ENCODE measurements at places on chromosomes 12 and 14.

GRCh38 chr12:14575585-14575984 lies 7.9 kb upstream of the PLBD1 start:
- no peak for DNase-seq

DNA sequence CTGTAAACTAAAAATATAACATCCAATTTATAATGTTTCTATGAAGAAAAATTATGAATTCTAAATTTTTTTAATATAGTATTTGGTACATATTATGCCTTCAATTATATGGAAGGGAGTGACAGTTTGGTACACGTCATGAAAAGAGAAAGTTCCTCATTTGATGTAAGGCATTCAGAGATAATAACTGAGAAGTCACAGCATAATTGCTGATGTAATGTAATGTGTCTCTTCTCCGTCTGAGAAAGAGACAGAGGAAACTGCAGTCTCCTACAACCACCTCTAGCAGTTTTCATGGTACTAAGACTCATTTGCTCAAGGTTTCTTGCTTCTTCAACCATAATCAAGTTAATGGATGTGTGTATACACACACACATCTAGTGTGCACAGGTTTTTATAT lies 2.3 kb upstream of the CD69 start:
- DNase-seq = no peak

- no peak for DNase-seq
Observed at GRCh38 chr12:42819846-42820245, 230.3 kb upstream of the PRICKLE1 start.

DNA sequence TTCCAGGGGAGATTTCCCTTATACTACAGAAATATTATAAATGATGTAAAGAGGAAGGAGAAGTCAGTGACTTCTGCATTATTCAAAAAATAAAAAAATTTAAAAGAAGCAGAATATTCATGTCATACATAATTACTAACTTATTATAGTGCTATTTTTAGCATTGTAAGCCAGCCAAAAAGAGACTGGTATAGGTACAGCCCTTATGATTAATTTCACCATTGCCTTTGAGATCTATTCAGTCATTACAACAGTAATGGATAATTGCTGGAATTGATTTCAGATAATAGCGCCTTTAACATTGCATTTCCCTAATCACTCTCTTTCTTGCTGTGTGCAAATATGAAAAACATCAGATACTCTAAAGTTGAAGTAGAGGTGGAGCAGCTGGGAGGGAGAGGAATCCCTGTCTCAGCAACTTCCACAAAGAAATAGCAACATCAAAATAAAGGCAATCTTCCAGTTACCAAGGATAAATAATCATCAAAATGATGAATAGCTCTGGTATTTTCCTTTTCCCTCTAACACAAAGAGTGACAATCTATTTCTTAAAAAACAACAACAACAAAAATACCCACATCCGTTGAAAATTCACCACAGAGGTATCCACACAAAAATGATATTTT lies 71.8 kb upstream of the OVCH1 start:
- no peak for DNase-seq

DNA sequence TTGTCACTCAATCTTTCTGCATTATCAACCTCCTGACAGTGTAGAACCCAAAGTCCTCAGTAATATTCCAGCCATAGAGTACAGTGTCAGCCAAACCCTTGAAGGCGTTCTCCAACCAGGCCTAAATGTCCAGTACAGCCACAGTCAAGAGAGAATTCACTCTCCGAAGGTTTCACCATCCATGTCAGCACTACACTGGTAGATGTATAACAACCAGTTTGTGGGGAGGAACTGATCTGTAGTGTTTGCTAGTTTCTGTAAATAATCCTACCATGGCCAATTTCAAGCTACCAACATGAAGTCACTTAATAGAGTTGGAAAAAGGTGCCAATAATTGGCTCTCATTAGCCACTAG lies 456 bp upstream of the MDP1 start:
- no peak for DNase-seq

DNA sequence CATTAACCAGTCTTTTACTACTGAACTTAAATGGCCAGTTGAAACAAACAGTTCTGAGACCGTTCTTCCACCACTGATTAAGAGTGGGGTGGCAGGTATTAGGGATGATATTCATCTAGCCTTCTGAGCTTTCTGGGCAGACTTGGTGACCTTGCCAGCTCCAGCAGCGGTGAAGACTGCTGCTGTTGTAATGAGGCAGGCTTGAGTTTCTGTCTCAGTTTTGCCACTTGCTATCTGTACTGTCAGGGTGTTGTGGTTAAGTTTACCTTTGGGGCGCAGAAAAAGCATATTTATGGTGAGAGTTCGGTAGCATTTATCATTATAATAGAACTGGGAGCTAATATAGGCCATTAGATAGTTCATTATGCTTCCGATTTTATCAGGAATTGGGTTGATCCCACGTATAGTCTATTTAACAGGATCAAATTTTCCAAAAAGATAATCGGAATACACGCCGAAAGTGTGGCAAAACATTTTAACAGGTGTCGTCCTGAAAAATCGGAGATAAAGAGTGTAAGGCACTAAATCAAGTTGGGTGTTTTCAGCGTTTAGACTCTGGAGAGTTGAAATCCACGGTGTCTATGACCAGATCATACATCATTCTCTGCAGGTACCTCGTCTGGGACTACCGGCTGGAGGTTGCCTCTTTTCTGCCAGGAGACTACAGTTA lies 688 bp upstream of the NECAP1 start:
- DNase-seq = no peak

GRCh38 chr12:15427913-15428312 lies 105.6 kb downstream of the PTPRO start:
- no peak for DNase-seq
